ENCODE measurements at places on chromosomes 16 and 17.

- DNase-seq = no peak
These were observed 6.2 kb downstream of the ZNF75A start for GRCh38 chr16:3311496-3311895.

DNA sequence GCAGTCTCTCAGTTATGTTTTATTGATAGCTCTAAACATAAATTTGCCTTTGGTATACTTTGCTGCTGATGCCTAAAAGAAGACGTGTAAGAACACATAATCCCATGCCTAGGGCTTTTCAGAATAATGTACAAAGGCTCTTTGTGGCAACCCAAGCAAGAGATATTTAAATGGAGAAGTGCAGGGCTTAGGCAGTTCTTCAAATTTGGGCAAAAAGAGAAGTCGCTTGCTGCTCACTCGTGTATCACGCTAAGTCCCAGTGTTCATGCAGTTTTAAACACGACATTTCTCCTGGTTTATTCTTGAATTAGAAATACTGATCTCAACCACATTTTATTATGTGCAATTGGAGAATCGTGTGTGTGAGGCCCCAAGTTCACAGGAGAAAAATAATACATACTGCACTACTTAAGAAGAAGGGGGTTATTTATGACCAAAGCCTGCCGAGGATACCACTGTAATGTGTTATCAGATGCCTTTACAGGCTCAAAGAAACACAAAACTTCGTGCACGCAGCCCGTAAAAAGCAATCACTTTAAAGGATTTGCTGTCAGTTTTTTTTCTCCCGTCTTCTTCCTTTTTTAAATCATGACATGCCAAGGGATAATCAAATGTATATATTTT, 22.5 kb upstream of the IRX6 start:
- DNase-seq = peak; percentile 25

DNA sequence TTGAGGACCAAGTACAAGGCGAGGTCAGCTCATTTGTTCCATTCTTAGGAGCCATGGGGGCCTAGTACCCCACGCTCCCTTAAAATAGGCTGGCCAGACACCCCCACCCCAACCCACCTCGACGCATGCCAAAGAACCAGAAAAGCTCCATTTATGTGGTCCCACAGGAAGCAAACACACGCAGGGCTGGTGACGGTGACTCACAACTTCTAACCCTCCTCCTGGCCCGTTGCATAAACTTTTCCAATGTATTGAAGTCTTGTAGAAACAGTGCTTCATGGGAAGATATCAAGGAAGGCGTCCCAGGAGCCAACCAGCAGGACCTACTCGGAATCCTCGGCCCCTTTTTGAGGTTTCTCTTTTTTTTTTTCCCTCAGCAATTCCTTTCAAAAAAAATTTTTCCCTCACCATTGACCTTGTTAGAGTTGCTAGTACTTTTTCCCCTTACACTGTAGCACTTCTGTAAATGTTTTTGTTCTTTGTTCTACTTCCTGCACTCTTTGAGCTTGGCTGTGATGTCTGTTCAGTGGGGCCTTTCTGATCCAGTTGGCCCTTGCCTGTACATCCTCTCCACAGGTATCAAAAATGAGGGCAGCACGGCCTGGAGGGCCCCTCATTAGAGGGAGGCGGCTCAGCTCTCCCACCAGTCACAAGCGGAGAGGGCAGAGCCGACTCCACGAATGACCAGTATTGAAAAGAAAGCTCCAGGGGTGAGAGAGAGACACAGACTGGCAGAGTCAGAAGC, 208.3 kb downstream of the RGS9 start:
- DNase-seq = no peak

DNA sequence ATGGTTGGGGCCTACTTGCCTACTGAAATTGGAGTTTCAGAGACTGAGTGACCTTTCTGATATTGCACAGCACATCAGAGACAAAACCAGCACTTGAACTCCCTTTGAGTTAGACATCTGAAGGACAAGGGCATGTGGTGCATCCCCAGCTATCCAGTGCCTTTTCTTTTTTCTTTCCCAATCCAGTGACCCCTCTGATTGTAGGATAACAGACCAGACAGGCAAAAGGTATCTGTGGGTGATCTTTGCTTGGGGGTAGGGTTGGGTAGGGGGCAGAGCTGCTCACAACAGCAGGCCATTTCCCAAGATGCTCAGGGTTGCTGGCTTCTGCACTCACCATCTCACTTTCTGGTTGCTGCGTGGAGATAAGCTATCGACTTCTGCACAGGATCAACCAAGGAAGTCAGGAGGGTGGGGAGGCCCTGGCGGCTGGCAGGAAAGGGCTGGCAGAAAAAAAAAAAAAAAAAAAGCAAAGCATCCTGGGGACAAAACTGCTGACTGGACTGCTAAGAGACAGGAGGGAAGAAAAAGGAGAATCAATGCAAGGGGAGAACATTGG, 42.2 kb downstream of the HOXB1 start:
- no peak for DNase-seq

- peak; percentile 52 for DNase-seq
These were observed 8.4 kb downstream of the RARA start for GRCh38 chr17:40317345-40317873.

GRCh38 chr17:41695954-41696757, 7.5 kb downstream of the EIF1 start:
- peak; percentile 78 for DNase-seq

DNA sequence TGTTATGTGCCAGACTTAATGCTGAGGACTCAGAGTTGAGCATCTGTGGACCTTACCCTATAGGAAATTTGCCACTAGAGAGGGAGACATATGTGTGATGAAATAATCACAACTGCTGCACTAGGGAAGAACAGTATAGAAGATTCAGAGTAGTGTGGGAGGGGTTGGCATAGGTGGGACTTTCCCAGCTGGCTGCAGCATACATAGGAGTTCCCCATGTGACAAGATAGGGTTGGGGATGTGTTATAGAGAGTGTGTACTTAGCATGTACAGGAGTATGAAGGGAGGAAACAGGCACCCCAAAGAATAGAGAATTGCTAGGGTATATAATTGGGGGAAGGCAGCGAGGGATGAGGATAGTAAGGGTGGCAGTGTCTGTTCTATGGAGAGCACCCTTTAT, 2.9 kb downstream of the NUP93 start:
- DNase-seq = peak; percentile 62

- no peak for DNase-seq
These were observed 32.2 kb upstream of the CHMP6 start for GRCh38 chr17:80959330-80960036.

DNA sequence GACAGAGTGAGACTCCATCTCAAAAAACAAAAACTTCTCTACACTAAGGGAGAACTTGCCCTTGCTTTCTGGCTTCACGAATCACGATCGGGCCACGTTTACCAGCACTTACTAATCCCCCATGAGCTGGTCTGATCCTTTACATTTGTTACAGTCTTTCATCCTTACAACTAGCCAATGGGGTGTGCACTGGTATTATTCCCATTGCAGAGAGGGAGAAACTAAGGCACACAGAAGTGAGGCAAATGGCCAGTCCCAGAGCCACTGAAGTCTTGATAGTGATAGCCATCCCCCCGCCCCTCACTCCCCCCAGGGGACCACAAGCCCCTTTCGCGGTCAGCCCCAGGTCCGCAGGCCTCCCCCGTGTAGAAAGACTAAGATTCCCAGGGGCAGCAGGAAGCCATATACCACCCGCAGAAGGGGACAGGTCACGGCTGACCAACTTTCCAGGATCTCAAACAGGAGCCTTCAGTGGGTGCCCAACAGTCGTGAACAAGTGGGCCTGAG, 868 bp downstream of the NATD1 start:
- DNase-seq = no peak

DNA sequence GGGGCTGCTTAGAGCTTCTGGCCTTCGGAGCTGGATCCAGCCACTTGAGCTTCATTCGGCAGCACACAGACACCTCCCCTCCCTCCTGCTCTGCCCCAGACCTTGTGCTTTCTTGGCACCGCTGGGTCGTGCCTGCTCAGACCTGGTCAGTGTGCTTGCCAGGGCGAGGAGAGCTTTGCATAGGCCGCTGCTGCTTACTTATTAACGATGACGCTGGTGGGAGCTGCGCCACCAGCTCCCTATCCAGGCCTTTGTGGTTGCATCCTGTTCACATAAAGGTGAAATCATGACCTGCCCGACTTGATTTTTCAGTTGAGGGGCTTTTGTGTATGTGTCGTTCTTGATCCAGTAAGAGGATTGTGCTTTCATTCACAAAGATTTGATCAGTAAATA, 101.1 kb downstream of the MSI2 start:
- no peak for DNase-seq

DNA sequence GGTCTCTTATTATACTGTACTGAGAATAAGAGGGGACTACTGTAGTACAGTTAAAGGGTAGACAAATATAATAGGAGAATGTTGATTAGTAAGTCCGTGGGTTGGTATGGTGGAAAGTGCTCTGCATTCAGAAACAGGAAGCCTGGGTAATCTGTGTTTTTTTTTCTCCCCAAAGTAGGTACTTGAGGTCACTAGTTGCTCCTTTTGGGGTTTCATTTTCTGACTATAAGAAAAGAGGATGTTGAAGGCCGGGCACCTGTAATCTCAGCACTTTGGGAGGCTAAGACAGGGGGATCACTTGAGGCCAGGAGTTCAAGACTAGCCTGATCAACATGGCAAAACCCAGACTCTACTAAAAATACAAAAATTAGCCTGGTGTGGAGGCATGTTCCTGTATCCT, 42.0 kb upstream of the MMD start:
- DNase-seq = no peak

- DNase-seq = peak; percentile 37
These were observed 72.7 kb upstream of the GAS7 start for GRCh38 chr17:10271106-10271562.

GRCh38 chr16:88456356-88457292, 3.5 kb downstream of the ZFPM1 start:
- no peak for DNase-seq

DNA sequence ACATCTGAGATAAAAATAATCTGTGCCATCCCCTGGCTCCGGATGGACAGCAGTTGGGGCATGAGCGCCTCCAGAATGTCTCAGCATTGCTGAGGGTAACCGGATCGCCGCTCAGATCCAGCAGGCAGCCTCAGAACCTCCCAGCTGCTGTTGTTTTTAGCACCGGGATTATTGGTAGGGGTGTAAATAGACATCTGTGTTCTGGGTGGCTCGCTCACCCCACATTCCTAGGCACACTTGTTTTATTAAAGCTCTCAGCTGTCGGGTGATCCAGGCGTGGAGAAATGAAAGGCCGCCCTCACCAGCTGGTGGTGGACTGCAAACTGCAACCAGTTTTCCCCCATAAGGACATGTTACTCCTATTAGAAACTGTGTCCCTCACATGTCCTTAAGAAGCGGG, 32.1 kb downstream of the MYH3 start:
- no peak for DNase-seq

DNA sequence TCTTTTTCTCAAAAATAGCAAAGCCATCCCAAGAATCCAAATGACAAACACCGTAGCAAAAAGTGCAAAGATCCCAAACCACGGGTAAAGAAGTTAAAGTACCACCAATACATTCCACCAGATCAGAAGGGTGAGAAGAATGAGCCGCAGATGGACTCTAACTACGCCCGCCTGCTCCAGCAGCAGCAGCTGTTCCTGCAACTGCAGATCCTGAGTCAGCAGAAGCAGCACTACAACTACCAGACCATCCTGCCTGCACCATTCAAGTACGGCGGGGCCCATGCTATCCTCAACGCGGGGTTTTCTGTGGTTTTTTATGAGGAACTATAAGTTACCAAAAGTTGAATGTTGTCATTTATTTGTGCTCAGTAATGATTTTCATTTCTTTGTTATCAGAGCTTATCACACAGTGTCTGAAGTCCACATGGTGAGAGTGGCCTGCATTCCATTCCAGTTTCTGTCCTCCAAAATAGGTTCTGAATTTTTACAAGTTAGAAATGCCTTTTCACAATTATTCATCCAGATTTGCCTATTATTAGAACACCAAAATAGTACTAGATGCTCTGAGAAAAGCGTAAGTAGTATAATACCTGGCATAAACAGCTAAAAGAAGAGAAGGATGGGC, 169.2 kb downstream of the MRTFB start:
- DNase-seq = no peak

DNA sequence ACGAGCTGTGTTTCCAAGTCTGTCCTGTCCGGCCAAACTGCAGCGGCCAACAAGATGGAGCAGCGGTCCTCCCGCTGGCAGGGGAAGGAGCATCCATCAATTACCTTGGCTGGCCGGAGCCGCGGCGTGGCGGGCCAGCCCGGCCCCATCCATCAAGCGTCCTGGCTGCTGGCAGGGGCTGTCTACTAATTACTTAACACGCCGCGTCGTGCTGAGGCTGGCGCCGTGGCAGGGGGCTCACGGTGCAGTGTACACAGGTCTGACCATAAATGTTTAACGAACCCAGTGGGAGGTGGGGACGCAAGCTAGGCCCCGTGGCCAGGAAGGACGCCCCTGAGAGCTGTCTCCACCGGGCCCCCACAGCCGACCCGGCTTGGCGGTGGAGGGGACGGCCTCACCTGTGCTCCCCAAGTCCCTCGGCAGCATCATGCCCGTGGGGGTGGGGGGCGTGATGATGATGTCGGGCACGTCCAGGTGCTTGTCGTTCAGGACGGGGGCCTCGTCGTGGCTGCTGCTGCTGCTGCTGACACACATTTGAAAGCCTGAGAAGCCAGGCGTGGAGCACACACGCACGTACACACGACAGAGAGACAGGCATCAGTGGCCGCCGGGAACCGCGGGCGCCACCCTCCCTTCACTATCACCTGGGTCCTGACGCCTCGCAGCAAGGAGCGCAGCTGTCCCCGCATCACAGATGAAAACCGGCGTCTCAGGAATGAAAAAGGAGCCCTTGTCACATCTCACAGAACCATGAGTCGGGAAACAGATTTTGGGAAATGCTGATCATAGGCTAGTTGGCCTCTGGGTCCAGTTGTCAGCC, 21.2 kb upstream of the GINS2 start:
- no peak for DNase-seq

DNA sequence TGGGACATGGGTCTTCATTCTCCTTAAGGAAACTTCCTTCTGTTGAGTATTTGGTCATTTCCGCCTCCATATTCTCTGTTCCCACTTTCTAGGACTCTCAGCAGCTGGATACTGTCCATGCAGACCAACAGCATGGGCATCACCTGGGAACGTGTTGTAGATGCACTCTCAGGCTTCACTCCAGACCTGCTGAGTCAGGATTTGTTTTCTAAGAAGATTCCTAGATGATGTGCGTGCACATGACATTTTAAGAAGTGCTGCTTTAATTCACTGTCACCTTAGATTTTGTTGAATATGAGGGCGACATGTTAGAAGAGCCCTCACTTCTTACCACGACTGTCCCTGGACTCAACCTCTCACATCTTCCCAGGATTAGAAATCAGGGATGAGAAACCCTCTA, 10.0 kb upstream of the SDK2 start:
- no peak for DNase-seq

- DNase-seq = no peak
These were observed 5.1 kb downstream of the MVP start for GRCh38 chr16:29825145-29826044.
